ENCODE measurements at places on chromosomes 16 and 17. TPM values are rescaled to one million over a fixed set of nuclear protein-coding genes. Genes with fewer than 3 reads are reported as not detected.

Gene MMP15
- 11.5 TPM for polyA plus RNA-seq

Gene ODF4
- not detected for polyA plus RNA-seq

Gene MYO15A
- 1.1 TPM for polyA plus RNA-seq

Gene KRT9
- polyA plus RNA-seq = not detected

Gene PPP1R1B
- 5.4 TPM for polyA plus RNA-seq

Gene ELMO3
- polyA plus RNA-seq = 4.5 TPM

Gene PIGL
- 32.3 TPM for polyA plus RNA-seq

Gene PPY
- polyA plus RNA-seq = not detected

Gene PDE6G
- polyA plus RNA-seq = 9.0 TPM

Gene PNMT
- 2.5 TPM for polyA plus RNA-seq

Gene RHBDL3
- polyA plus RNA-seq = 2.0 TPM

Gene ITPRIPL2
- polyA plus RNA-seq = 0.94 TPM

Gene CFAP119
- polyA plus RNA-seq = 5.2 TPM

Gene KRT12
- not detected for polyA plus RNA-seq

Gene RND2
- polyA plus RNA-seq = 18.5 TPM

Gene TRIM37
- 61.1 TPM for polyA plus RNA-seq

Gene CLEC10A
- polyA plus RNA-seq = not detected

Gene NR1D1
- polyA plus RNA-seq = 3.3 TPM

Gene OR4D1
- 0.50 TPM for polyA plus RNA-seq

Gene GJC1
- 32.0 TPM for polyA plus RNA-seq

Gene RFWD3
- polyA plus RNA-seq = 27.6 TPM

Gene TM4SF5
- polyA plus RNA-seq = not detected

Gene C16orf95
- 2.5 TPM for polyA plus RNA-seq

Gene VWA3A
- polyA plus RNA-seq = not detected

Gene GRIN2A
- polyA plus RNA-seq = 0.89 TPM

Gene MYOCD
- polyA plus RNA-seq = 2.0 TPM

Gene DOC2B
- polyA plus RNA-seq = 0.66 TPM

Gene BIRC5
- polyA plus RNA-seq = 132 TPM

Gene CDRT4
- 6.5 TPM for polyA plus RNA-seq

Gene SRCIN1
- 0.87 TPM for polyA plus RNA-seq
